Activated T-cell treated with anti-CD3 and anti-CD28 coated beads, Interleukin-2, amount 50 U/mL, for 1 hour (primary cell): ENCODE measurements at places on chromosomes 1 and 21.

- no peak for DNase-seq
These were observed 452.7 kb downstream of the NUF2 start for GRCh38 chr1:163774401-163774945.

- DNase-seq: no peak
These were observed 14.0 kb downstream of the FAAP20 start for GRCh38 chr1:2180297-2181245.

- peak; percentile 29 for DNase-seq
These were observed 11.4 kb upstream of the MTARC1 start for GRCh38 chr1:220775240-220775853.

GRCh38 chr1:40210511-40211204, 37.1 kb upstream of the TMCO2 start:
- no peak for DNase-seq

- DNase-seq: no peak
These were observed 1.7 kb downstream of the AZIN2 start for GRCh38 chr1:33082575-33083108.
